SHP77 treated with DMSO at 0.1 percent for 48 hours (cell line): ENCODE measurements at places on chromosomes 13 and 19.

- DNase-seq, result no peak
Measured at GRCh38 chr19:1856345-1856697, 7.1 kb downstream of the KLF16 start.

GRCh38 chr13:88979465-88980175, 1308.4 kb downstream of the SLITRK5 start:
- DNase-seq, result no peak

DNA sequence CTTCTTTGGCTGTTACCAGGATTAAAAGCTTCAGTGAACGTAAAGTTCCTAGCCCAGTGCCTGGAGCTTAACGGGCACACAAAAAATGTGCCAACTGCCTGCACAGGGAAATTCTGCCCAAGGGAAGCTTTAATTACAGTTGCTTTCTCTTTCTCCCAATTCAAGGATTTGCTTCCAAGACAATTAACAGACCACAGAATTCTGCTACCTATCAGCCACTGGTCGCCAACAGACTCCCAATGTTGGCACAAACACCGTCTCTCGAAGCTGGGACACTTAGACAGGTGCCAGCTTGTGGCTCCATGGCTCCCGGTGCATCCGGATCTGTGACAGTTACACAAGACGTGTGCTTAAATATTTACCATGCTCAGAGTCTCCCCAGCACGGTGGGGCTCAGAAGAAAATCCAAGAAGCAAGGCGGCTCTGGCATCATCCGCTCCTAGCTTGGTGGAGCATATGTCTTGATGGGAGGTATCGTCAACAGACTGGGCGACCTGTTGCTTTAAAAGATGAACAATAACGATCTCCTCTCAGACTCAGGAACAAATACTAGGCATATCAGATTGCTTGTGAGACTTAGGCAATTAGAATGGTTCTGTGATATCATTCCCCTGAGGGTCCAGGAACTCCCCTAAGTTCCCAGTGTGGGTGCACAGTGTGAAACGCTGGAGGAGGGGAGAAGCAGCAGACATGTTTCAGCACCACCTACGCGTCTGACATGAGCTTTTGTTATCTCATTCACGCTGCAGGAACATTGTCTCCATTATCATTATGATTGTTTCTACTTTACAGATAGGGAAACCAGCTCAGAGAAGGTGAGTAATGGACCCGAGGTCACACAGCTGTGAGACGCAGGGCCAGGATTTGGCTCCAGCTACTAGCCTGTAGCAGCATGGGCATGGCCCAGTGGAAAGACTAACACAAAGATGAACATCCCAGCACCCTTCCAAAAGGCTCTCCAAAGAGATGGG, 61.6 kb downstream of the ALOX5AP start:
- DNase-seq, result no peak

GRCh38 chr19:12694641-12695040, 1.8 kb downstream of the FBXW9 start:
- DNase-seq, result no peak

- DNase-seq, result no peak
Measured at GRCh38 chr13:37657134-37657533, 58.6 kb upstream of the POSTN start.
